Ecto neural progenitor cell (in vitro differentiated cells): ENCODE measurements at places on chromosomes 16 and 17.

DNA sequence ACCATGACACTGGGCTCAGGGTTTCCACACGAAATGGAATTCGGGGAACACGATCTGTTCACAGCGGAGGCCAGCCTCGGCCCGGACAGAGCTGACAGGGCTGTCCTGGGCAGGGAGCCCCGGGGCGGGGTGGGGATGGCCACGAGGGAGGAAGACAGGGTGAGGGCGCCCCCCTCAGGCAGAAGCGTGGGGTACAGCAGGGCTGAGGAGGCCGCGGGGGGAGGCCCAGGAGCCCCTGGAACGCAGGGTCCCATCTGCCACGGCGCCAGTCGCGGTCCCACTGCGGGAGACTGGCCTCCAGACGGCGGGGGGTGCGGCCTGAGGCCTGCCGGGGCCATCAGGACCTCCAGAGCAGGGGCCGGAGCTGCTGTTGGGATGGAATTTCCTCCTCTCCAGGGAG is 75.9 kb downstream of the LMF1 start:
- no peak for DNase-seq

- DNase-seq = no peak
These were observed 647 bp downstream of the VAC14 start for GRCh38 chr16:70800311-70800710.

DNA sequence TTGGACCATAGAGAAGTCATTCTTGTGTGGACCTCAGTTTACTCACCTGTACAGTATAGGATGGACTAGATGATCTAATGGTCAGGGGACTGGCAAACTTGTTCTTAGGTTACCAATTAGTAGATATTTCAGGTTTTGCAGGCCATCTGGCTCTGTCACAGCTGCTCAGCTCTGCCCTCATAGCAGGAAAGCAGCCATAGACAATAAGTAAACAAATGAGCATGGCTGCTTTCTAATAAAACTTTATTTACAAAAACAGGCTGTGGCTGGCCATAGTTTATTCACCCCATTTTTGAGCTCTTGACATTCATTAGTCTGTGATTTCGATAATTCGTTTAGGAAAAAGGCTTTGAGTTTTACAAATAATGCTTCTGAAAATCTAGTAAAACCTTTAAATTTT is 12.7 kb downstream of the BPTF start:
- DNase-seq = no peak

- DNase-seq = no peak
These were observed 759 bp downstream of the ELAC2 start for GRCh38 chr17:13016881-13017654.

GRCh38 chr16:10967986-10968385 is 23.6 kb downstream of the CLEC16A start:
- DNase-seq = no peak

DNA sequence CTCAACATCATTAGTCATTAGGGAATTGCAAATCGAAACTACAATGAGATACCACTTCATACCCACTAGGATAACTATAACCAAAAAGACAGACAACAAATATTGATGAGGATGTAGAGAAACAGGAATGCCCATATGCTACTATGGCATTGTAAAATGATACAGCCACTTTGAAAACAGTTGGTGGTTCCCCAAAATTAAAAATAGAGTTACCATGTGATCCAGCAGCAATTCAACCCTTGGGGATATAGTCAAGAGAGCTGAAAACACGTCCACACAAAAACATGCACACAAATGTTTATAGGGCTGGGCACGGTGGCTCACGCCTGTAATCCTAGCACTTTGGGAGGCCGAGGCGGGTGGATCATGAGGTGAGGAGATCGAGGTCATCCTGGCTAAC is 10.0 kb upstream of the PECAM1 start:
- no peak for DNase-seq

DNA sequence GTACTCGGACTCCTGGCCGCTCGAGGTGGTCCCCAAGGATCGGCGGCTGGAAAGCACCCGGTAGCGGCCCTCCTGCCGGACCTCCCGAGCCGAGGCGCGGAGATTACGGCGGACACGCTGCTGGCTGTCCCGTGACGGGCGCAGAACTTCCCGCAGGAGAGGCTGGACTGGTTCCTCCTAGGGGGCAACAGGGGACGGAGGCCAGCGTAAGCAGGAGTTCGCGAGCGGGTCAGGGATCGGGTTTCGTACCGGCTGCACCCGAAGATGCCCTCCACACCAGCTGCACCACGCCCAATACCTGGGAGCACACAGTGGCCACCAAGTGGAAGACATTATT is 341 bp downstream of the SLC7A6OS start:
- DNase-seq = no peak

- DNase-seq = no peak
These were observed 3.3 kb downstream of the COL1A1 start for GRCh38 chr17:50198026-50198669.

GRCh38 chr16:27234171-27234570 is 30.8 kb downstream of the KDM8 start:
- DNase-seq = no peak

- peak; percentile 46 for DNase-seq
These were observed 4.7 kb downstream of the TRPV3 start for GRCh38 chr17:3552916-3553315.

GRCh38 chr17:22161376-22161775 is 469.1 kb downstream of the KCNJ18 start:
- DNase-seq = no peak

GRCh38 chr17:44844390-44844830 is 3.3 kb upstream of the HIGD1B start:
- DNase-seq = no peak

DNA sequence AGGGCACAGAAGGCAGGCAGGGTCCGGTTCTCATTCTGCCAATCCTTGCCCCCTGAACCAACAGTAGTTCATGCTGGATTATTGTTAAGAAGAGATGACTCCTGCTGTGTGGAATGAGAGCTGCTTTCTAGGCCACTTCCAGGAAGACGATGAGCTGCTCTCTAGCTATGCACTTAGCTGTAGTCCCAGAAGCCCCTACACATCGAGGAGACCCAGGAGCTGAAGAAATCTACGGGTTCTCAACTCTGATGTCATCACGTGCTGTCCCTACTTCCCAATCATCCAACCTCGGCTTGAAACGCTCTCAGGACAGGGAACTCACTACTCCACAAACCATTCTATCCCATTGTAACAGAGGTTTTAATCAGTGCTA is 29.0 kb upstream of the EMP2 start:
- no peak for DNase-seq

DNA sequence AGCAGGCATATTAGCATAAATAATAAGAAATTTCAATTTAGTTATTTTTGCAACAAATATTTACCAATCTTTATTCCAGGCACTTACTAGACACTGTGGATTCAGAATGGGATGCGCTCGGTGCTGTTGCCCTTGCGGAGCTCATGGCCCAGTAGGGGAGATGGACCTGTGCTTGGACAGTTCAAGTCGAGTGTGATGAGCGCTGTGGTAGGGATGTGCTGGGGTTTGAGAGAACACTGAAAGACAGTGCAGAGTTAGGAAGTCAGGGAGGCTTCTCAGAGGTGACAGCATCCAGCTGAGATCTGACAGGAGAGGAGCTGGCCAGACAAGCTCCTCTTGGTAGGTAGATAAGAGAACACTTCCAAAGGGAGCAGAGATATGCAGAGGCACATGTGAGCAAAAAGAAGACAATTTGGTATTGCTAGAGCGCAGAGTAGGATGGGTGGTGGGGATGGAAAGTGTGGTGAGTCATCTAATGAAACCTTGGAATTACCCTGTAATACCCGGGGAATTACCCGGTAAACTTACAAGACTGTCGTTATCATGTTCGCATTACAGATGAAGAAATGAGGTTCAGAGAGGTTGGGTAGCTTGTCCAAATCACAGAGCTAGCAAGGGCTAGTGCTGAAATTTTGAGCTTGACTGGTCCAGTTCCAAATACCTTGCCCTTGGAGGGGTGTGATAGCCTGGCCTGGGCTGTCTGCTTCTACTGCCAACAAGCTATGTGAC is 298.1 kb upstream of the N4BP1 start:
- no peak for DNase-seq

DNA sequence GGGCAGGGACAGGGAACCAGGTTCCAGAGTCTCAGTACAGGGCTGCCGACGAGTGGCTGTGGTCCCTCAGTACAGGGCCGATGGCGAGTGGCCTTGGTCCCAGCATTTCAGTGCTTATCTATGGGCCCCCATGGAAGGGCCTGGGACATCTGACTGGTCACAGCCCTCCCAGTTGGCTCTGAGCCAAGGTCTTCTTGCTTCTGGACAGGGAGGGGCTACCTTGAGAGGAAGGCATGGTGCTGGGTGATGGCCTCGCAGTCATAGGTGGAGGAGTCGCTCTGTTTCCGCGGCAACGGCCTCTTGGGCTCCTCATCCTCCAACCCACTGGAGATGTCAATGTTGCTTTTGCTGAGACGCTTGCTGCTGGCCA is 32.5 kb downstream of the PIMREG start:
- DNase-seq = no peak

DNA sequence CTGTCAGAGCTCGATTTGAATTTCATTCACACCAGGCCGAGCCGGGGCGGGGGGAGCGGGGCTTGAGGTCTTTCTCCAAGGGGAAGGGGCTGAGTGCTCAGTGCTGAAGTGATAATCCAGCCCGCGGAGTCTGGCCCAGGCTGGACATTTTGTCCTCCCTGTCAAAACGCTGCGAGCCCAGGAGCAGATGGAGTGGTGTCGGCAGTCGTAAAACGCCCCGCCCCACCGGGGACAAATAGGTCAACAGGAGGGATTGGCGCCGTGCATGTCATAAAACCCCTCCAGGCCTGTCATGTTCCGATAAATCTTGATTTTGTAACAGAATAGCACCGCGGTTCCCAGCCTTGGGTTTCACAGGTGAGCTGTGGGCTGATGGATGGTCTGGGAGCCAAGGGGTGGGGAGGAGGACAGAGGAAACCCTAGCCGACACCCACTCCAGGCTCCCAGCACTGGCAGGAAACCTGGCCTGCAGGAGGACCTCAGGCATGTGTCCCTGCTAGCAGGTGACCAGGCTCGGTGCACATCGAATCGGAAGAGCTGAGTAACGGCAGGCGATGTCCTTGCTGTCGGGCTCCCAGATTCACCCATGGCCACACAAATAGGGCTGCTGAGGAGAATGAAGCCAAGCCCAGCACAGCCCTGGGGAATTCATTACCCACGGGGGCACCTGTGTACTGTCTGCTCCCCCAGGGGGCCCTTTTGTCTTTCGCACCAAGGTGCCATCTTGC is 341.4 kb downstream of the FOXL1 start:
- no peak for DNase-seq

GRCh38 chr16:88444826-88445582 is 8.1 kb upstream of the ZFPM1 start:
- DNase-seq = no peak

GRCh38 chr16:84673561-84673960 is 25.2 kb downstream of the KLHL36 start:
- no peak for DNase-seq

DNA sequence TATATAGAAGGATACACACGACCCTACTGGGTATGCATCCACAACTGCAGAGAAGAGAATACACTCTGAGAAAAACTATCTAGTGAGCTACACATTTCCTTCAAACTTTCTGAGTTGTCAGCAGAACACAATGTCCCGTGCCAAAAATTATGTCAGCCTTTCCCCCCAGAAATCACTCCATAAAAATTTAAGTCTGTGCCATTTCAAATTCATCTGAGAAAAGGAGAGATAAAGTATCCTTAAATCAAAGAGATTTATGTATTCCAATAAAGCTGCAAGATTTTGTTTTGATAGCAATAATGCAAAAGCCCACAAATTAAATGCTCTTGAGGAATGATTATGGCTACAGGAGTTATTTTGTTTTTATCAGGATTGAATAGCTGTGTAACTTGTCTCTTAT is 760.1 kb downstream of the CDH11 start:
- no peak for DNase-seq

- DNase-seq = peak; percentile 45
These were observed 17.1 kb downstream of the PMP22 start for GRCh38 chr17:15247891-15248529.

- DNase-seq = no peak
These were observed 142.9 kb downstream of the RAB11FIP4 start for GRCh38 chr17:31534223-31534888.

- DNase-seq = no peak
These were observed 14.4 kb upstream of the FBXO47 start for GRCh38 chr17:38981636-38982035.

- no peak for DNase-seq
These were observed 131.9 kb upstream of the ZFHX3 start for GRCh38 chr16:73179705-73180331.

- peak; percentile 76 for DNase-seq
These were observed 502 bp downstream of the FAAP100 start for GRCh38 chr17:81551458-81552243.

- DNase-seq = no peak
These were observed 20.5 kb upstream of the RPTOR start for GRCh38 chr17:80523956-80524712.

DNA sequence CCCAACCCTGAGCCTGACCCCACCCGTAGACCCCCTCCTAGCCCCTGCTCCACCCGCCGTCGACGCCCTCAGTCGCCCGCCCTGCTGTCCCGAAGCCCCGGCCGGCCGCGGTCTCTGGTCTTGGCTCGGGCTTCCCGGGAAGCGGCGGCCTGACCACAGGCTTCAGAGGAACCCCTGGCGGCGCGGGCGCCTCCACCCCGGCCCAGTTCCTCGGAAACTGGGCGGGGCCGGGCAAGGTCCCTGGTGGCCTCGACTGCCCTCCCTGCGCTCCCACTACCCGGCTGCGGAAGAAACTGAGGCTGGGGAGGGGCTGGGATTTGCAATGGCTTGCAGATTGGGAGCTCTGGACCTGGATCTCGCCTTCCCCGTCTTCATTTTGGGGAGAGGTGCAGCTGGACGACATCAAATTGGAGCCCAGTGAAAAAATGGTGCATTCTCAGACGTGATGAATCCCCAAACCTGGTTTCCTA is 692 bp upstream of the SOCS1 start:
- peak; percentile 79 for DNase-seq

GRCh38 chr16:49788572-49788971 is 67.3 kb downstream of the ZNF423 start:
- DNase-seq = no peak

DNA sequence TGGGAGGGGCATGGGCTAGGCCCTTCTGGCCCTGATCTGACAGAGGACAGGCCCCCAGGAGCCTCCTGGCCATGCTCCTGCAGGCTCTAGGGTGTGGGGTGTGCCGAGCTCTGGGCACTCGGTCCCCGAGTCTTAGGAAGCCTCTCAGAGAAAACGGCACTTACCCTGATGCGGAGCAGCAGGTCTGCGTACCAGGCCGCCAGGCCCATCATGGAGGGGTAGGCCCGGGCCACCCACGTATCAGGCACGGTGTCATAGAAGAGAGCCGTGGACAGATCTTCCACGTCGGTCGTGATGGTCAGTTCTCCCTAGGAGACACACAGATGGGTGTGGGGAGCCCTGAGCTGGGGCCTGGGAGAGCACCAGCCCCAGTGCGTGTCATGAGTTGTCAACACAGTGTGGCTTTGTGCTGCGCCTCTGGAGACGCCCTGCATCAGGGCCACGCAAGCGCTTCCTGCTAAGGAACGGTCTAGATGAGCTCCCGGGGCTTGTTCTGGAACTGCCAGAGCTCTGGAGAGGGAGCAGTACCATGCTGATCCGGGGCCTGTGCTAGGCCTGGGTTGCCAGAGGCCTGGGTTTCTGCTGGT is 47.9 kb downstream of the PGS1 start:
- no peak for DNase-seq
